ENCODE measurements at places on chromosomes 1 and 21.

- DNase-seq = no peak
Observed at GRCh38 chr1:167413328-167413727, 105.0 kb downstream of the CD247 start.

GRCh38 chr1:11444907-11445306 lies 34.0 kb upstream of the DISP3 start:
- DNase-seq = no peak

GRCh38 chr1:10900691-10901090 lies 104.2 kb upstream of the CASZ1 start:
- DNase-seq = no peak

DNA sequence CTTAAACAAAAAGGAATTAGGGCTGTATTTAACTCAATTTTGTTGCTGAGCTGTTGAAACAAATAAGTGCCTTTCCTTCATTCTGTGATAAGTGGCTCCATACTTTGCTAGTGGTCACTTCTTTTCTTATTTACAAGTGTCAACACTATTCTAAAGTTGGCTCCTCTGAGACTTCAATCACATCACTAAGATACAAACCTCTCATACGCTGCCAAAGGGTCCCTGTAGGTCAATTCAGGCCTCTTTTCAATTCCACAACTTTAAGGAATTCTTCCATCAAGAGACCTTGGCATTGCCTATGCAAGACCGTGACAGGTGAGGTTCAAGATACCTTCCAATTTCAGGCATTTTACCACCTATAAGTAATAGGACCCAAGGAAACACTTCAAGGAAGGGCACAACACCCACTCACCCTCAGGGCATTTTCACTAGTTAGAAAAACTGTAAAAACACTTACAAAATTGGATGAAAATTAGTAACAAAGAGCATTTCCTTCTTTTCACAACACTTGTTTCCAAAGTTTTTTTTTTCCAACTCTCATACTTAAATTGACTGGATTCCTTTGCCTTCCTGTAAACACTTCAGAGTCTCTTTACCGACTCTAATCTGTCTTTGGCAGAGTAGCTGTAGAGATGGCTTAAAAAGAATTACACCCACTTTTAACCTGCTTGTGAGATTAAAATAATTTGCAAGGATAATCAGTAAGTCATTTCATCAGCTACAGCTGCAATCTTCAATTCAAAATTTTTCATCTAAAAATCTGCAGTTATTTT lies 24.5 kb downstream of the SERBP1 start:
- DNase-seq = no peak

DNA sequence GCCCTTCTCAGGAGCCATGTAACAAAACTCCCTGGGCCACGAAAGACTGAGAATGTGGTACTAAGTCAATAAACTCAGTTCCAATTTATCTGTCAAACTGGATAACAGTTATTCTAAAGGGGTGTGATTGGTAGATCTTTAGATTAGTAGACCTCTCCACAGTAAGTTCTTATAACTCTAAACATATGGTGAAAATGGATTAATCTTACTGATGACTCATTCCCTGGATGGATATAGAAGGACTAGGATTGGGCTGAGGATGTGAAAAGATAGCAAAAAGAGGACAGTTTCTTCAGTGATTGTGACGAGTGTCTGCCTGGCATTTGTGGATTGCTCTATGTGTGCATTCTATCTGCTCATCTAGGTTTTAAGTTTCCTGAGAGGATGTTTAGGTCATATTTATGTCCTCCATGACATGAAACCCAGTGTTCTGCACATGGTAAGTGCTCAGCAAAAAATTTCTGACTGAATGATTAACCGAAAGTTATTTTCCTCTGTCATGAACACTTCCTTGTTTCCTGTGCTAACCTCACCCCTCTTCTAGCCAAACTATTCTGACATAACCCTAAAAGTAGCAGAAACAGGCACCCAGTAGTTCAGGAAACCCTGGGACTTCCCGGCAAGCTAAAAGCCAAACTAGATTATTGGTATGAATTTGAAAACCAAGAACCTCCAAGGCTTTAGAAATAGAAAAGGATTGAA lies 397.5 kb upstream of the PLXNA2 start:
- no peak for DNase-seq

- no peak for DNase-seq
Observed at GRCh38 chr1:158654086-158654485, 32.4 kb downstream of the SPTA1 start.

DNA sequence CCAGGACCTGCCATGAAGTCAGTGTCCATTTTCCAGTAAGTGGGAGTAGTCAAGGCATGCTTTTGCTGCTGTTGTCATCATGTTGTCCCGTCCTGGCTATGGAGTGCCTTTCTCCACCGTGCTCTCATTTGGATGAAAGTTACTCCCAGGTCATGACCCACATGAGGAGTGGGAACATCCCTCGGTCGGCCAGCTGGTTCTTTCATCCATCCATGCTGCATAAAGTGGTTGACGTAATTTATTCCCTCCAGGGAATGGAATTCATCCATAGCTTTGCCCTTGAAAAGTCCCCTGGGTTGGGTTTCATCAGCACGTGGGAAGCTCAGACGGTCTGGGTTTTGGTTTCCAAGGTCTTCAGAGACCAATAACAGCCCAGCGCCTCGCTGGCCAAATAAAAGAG lies 11.6 kb downstream of the PLA2G2A start:
- no peak for DNase-seq

Data from MG63 (cell line).